ENCODE measurements at places on chromosomes 16 and 17.
A peak's percentile ranks its signal among the peaks of the same experiment; 100 is the strongest.

DNA sequence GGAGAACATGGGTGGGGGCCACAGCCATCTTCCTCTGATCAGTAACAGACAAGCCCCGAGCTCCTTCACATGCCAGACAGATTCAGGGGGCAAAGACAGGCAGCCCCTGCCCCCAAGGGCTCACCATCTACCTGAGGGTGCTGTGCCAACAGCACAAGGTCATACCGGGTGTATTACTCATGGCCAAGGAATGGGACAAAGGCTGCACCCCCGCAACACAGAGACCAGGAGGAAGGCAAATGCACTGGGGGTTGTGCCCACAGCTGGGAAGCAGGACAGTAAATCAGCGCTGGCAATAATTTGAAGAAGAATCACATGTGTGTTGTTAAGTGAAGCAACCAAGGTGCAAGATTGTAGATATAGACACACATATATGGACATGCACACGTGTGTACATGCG, 137.1 kb downstream of the C16orf95 start:
- no peak for DNase-seq

- no peak for DNase-seq
These were observed 2.3 kb upstream of the IL4R start for GRCh38 chr16:27311448-27311830.

- no peak for DNase-seq
These were observed 264.4 kb upstream of the MON1B start for GRCh38 chr16:76926595-76926994.

GRCh38 chr16:21590796-21591195, 8.6 kb upstream of the METTL9 start:
- no peak for DNase-seq

GRCh38 chr16:68093816-68094613, 8.8 kb downstream of the NFATC3 start:
- DNase-seq, result peak; percentile 59

GRCh38 chr16:54412037-54412436, 125.5 kb upstream of the IRX3 start:
- no peak for DNase-seq

DNA sequence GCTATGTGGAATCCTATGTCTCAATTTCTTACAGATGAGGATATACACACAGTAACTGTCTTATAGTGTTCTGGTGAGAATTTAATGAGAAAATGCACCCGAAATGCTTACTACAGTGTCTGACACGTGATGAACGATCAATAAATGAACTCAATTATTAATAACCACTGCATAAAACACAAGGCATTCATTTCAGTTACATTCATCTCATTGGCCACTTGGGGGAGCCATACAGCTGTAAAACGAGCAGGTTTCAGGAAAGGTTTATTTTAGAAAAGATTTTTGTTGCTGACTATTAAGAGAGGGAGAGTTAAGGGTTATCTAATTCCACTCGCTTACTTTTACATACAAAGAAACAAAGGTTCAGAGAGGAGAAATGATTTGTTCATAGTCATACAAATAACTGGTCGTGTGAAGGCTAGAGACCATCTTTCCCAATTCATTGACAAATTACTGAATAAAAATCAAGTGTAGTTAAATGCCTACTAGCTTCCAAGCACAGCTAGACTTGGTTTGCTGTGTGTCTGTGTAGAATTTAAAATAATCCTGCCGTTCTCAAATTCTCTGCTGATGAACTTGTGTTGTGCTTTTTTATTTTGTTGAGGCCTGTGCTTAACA, 160.1 kb downstream of the MAP2K4 start:
- DNase-seq, result peak; percentile 3

DNA sequence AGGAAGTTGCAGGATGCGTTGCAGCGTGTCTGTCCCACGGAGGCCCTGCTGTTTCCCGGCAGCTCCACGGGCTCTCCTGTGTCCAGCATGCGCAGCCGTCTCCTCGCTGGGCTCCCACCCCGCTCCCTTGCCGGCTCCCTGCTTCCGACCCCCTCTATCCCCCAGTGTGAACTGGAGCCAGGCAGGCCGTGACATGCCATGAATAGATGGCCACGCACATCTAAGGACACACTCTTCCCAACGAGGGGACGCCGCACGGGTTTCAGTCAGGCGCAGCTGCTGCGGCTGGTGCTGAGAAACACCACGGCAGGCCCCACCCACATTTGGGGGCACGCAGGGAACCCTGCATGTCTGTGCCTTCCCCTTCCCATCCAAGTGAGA, 9.2 kb upstream of the HEXD start:
- no peak for DNase-seq

DNA sequence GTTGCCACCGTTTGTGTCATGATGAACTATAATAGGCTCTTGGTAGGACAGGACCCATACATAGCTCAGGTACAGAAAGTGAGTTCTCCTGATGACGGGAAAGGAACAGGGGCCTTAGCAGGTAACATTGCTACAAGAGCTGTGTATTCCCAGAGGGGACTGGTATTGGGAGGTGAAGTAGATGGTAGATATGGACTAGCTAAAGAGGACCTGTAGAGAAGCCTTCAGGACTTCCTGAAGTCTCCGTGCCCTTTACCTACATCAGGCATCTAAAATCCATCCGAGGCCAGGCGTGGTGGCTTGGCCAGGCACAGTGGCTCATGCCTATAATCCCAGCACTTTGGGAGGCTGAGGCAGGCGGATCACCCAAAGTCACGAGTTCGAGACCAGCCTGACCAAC, 12.7 kb upstream of the SMARCD2 start:
- no peak for DNase-seq

- no peak for DNase-seq
These were observed 160.9 kb downstream of the MAP2K6 start for GRCh38 chr17:69575346-69575761.

DNA sequence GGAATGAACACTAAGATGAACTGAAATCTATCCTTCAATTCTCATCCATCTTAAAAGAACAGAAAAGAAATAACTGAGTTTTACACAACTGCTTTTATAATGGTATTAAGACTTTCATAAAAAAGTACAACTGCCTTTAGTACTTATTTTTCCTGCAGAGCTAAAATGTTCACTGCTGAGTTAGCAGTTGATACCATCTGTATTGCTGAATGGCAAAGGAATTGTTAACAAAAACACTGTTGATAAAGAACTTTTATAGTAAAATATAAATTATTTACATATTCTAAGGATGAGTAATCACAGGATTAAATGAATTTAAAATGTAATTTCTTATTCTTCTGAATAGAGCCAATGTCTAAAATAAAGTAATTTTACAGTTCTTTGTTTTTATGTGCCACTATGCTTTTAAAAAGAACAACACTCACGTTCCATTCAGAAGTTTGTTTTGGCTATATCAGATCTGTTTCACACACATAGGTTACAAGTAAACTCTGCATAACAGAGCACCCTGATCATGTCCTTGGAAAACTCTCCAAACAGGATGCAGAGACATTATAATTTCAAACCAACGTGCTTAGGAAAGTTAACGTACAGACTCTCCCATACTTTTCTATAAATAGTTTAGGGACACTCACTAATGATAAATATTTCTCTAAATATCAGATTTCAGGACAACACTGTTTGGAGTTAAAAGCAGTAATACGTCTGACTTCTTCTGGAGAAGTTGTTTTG, 151.1 kb downstream of the ITFG1 start:
- no peak for DNase-seq

DNA sequence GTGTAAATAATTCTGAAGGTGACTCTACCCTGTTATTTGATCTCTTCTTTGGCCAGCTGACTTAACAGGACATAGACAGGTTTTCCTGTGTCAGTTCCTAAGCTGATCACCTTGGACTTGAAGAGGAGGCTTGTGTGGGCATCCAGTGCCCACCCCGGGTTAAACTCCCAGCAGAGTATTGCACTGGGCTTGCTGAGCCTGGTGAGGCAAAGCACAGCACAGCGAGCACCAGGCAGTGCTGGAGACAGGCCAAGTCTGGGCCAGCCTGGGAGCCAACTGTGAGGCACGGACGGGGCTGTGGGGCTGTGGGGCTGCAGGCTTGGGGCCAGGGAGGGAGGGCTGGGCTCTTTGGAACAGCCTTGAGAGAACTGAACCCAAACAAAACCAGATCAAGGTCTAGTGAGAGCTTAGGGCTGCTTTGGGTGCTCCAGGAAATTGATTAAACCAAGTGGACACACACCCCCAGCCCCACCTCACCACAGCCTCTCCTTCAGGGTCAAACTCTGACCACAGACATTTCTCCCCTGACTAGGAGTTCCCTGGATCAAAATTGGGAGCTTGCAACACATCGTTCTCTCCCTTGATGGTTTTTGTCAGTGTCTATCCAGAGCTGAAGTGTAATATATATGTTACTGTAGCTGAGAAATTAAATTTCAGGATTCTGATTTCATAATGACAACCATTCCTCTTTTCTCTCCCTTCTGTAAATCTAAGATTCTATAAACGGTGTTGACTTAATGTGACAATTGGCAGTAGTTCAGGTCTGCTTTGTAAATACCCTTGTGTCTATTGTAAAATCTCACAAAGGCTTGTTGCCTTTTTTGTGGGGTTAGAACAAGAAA, 5.1 kb downstream of the STH start:
- DNase-seq, result peak; percentile 81

DNA sequence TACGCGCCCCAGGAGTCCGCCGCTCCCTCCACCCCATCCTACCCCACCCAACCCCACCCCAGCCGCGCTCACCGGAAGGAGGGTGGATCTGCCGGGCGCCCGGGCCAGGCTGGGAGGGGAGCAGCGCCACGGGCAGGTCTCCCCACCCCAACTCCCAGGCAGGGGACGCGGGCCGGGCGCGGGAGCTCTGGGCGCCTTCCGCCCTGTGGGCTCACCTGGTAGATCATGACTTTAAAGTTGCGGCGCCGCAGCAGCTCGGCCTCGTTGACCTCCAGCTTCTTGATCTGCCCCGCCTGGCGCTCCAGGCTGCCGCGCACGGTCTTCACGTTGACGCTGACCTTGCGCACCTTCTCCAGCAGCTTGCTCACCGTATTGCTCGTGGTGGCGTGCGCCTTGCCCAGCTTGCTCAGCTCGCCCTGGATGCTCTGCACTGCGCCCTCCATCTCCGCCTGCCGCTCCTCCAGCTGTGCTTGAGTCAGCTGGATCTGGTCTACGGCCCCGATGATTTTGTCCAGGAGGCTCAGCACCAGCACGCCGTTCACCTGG, 571 bp downstream of the CAVIN1 start:
- DNase-seq, result no peak

GRCh38 chr17:36947922-36948716, 635 bp upstream of the AATF start:
- DNase-seq, result no peak

DNA sequence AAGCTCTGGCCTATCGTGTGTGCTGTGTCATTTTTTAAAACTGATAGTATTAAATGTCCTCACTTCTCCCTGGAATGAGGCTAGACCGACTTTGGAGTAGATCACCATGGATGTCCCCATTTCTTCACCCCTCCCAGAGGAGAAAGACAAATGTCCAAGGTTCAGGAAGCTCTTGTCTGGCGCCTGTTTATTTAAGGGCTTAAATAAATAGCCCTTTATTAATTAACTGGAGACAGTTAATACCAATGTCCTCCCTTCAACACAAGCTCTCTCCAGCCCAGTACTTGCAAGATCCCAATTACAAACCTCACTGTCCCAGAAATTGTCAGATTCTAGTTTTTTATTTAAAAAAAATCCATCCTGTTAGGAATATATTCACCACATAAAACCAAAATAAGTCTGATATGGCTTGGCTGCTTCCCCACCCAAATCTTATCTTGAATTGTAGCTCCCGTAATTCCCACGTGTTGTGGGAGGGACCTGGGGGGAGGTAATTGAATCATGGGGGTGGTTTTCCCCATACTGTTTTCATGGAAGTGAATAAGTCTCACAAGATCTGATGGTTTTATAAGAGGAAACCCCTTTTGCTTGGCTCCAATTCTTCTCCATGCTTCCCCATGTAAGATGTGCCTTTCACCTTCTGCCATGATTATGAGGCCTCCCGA, 344.4 kb downstream of the SHISA9 start:
- DNase-seq, result no peak

GRCh38 chr17:57872536-57872935, 22.7 kb upstream of the MRPS23 start:
- DNase-seq, result no peak

DNA sequence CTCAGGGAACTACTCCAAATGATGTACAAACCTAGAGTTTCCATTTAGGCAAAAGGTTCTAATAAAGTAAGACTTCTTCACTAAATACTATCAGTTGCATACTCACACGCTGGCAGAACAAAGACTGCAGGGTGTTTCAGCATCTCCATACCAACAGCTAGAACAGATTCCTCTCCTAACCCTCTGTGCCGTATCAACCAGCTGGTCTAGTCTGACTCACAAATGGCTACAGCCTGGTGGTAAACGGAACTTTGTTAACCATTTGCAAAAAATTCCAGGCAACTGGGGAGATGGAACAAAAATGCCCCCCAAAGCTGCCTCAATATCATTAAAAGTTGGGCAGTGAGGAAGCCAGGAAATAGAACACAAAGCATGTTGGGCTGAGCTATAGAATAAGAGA, 217.1 kb downstream of the GRIN2A start:
- DNase-seq, result no peak

All from hippocampal formation (tissue), 2 donors.